IMR-90 (cell line): ENCODE measurements at places on chromosomes 1 and 21. TPM values are rescaled to one million over a fixed set of nuclear protein-coding genes. Genes with fewer than 3 reads are reported as not detected.

PLA2G4A gene
- 3.8 and 4.4 TPM in 2 replicates for total RNA-seq

PLPPR4 gene
- 6.4 and 7.0 TPM in 2 replicates for total RNA-seq

- DNase-seq = peak; percentile 98
Observed at GRCh38 chr1:216045400-216045799, 377.8 kb downstream of the USH2A start.

- DNase-seq = no peak
Observed at GRCh38 chr21:37005548-37006485, 685 bp upstream of the RIPPLY3 start.

DNA sequence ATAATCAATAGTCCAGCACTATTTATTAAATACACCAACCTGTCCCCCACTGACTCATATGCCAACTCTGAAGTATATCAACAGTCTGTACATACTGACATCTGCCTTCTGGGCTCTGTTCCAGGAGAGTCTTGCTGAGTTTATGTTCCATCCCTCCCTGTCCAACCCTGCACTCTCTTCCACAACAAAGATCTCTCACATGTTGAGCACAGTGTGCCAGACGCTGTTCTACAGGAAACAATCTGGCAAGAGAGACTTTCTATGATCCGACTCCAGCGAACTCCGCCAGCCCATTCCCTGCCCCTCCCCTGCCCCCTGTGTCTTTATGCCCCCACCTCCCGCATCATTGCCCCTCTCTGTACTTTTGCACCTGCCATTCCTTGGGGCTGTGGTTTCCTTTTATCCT lies 3.4 kb downstream of the LACTBL1 start:
- peak; percentile 90 for DNase-seq

- DNase-seq = no peak
Observed at GRCh38 chr1:240876071-240876470, 264.1 kb upstream of the GREM2 start.

GRCh38 chr1:117556341-117556740 lies 49.5 kb upstream of the TENT5C start:
- no peak for DNase-seq

SLC9C2 gene
- not detected in 2 replicates for total RNA-seq

INTS3 gene
- total RNA-seq = 28.1 and 33.5 TPM in 2 replicates

GRCh38 chr1:17419626-17420328 lies 19.7 kb downstream of the RCC2 start:
- peak; percentile 36 for DNase-seq

HYI gene
- total RNA-seq = 21.5 and 25.0 TPM in 2 replicates
